ENCODE measurements at places on chromosomes 1 and 21. TPM values are rescaled to one million over a fixed set of nuclear protein-coding genes. Genes with fewer than 3 reads are reported as not detected.

The PLA2G4A gene
- total RNA-seq = 11.8 TPM

- DNase-seq = no peak
- H3K4me3 ChIP-seq = no peak overlapping the region
- no peaks in the 10 kb centered on the region for H3K27me3 ChIP-seq
- H3K27ac ChIP-seq = no peak overlapping the region
- peaks cover 2% of the 10 kb centered on the region for H3K4me1 ChIP-seq
Observed at GRCh38 chr1:115291741-115292140, 46.3 kb downstream of the NGF start.

GRCh38 chr21:43632373-43632905 lies 26.8 kb downstream of the HSF2BP start:
- H3K4me3 ChIP-seq = no peak overlapping the region
- no peak overlapping the region for H3K27ac ChIP-seq
- H3K27me3 ChIP-seq = no peaks in the 10 kb centered on the region

DNA sequence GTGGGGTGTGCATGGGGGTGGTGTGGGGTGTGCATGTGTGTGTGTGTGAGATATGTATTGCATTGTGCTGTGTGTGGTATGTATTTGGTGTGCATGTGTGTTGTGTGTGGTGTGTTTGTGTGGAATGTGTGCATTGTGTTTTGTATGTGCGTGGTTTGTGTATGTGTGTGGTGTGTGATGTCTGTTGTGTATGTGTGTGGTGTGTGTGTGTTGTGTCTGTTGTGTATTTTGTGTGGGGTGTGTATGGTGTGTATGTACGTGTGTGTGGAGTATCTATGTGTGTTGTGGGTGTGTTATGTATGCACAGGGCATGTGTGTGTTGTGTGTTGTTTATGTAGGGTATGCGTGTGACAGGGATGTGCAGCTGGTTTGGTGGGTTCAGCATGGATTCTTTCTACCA lies 67.8 kb upstream of the COG2 start:
- no peaks in the 10 kb centered on the region for H3K4me1 ChIP-seq
- no peak overlapping the region for H3K4me3 ChIP-seq
- no peak for DNase-seq
- no peaks in the 10 kb centered on the region for H3K27me3 ChIP-seq
- H3K27ac ChIP-seq = no peak overlapping the region

- H3K4me1 ChIP-seq = no peaks in the 10 kb centered on the region
- H3K4me3 ChIP-seq = no peak overlapping the region
- H3K36me3 ChIP-seq = no peaks in the 10 kb centered on the region
- no peak overlapping the region for H3K27ac ChIP-seq
Observed at GRCh38 chr1:107687849-107688753, 276.9 kb downstream of the VAV3 start.

- H3K4me1 ChIP-seq = no peaks in the 10 kb centered on the region
- H3K4me3 ChIP-seq = no peak overlapping the region
- no peak overlapping the region for H3K27ac ChIP-seq
- no peaks in the 10 kb centered on the region for H3K27me3 ChIP-seq
Observed at GRCh38 chr1:235391874-235392273, 24.6 kb downstream of the TBCE start.

DNA sequence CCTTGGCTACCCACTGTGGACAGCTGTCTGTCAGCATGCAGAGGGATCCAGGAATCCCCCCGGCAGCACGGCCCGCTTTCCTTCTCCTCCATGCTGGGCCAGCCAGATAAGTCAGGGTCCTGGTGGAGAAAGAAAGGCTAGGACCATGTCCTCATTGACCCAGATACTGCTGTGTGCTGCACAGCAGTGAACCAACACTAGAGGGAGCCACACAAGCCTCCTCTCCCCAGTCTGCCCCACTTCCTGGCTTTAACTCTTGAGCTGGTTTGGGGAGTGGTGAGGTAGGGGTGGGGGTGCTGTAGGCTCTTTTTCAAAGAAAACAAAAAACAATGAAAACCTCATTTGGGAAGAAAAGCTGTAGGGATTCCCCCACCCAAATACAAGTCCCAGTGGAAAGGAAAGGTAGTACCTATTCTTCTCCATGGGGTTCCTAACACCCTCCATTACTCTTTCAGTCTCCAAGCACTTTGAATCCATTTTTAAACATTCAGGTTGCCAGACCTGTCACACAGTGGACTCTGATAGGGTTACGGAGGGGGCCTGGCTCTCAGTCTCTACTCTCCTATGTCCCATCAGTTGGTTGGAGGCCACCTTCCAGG lies 84.9 kb upstream of the CD1D start:
- H3K36me3 ChIP-seq = peaks cover 14% of the 10 kb centered on the region
- no peak for DNase-seq
- H3K27me3 ChIP-seq = no peaks in the 10 kb centered on the region

DNA sequence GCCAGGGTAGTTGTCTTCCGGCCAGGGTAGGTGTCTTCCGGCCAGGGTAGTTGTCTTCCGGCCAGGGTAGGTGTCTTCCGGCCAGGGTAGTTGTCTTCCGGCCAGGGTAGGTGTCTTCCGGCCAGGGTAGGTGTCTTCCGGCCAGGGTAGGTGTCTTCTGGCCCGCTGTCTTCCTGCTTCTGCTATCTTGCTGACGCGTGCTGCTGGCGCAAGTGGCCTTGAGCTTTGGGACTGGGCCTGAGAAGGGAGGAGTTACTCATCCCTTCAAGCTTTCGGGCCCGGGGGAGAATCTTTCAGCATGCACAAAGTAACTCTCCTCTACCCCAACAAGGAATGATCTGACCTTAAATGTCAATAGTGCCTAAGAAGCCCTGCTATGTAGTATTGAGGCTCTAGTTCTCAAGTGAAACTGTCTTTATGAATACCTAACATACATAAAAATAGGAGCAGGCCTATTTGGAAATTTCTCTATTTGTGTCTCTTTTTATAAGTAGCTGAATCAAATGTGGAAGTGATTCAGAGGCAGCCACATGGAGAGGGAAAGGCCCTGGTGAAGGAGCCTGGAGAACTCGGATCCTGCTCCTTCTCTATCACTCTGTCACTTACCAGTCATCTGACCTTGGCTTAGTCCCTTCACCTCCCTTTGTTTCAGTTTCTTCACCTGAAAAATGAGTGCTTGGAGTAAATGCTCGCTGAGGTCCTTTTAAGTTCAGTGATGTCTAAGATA lies 65.6 kb downstream of the RGL1 start:
- DNase-seq = peak; percentile 88
- no peaks in the 10 kb centered on the region for H3K36me3 ChIP-seq
- H3K4me3 ChIP-seq = no peak overlapping the region
- H3K27me3 ChIP-seq = no peaks in the 10 kb centered on the region

- H3K27ac ChIP-seq = peak overlapping the region; percentile 16
- H3K4me3 ChIP-seq = no peak overlapping the region
- H3K27me3 ChIP-seq = no peaks in the 10 kb centered on the region
- H3K4me1 ChIP-seq = peaks cover 6% of the 10 kb centered on the region
- H3K36me3 ChIP-seq = no peaks in the 10 kb centered on the region
Observed at GRCh38 chr1:9397997-9398526, 105.4 kb downstream of the SPSB1 start.

DNA sequence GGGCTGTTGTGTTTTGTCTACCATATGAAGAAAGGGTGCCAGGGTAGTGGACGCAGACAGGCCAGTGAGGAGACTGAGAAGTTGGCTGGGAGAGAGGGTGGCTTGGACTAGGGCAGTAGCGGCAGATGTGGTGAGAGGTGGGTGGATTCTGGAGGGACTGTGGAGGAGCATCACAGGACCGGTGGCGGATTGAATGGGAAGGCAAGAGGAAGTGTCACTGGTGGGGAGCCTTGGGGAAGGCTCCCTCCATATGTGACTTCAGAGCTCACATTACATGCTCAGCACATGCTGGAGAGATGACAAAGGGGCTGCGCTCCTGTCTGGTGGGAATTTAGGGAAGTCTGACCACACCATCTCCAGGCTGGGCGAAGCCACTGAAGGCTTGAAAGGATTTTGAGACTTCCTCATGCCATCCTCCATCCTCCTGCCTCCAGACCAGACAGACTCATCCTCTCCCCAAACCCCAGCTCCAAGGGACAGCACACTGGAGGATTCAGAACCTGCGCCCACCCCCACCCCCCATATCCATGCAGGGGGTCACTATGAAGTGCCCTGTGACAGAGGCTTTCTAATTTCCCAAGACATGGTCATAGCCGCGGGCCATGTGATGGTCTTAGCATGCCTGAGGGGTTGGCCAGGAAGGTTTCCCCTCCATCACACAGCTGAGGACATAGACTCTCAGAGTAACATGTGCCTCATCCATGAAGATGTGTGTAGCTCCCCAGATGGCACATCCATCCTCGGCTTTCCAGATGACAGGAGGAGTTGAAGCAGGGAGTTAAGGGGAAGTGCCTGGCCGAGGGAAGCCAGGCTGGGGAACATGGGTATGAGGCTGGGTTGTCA lies 138.8 kb upstream of the WNT4 start:
- H3K4me1 ChIP-seq = no peaks in the 10 kb centered on the region
- no peaks in the 10 kb centered on the region for H3K36me3 ChIP-seq
- no peak overlapping the region for H3K4me3 ChIP-seq
- no peak overlapping the region for H3K27ac ChIP-seq
- DNase-seq = no peak

DNA sequence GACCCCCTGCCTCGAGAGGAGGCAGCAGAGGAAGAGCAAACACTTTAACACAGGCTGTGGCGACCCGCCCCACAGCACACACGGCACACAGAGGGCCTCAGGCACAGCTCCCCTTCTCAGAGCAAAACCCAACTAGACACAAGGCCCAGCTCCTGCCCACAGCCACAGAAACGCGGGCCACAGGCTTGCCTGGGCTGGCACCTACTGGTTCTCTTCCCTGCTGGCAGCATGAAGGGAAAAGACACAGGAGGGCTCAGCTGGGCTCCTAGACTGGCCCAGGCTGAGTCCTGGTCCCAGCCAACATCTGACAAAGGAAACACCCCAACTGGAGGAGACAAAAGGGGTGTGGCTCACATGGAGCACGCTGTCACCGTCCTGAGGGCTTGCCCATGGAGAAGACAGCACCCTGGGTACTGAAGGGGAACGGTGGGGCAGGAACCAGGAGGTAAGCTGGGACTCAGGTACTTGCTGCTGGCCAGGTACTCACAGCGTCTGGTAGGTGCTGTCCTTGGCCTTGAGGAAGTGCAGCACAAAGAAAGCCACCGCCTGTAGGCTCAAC lies 3.5 kb downstream of the CD164L2 start:
- H3K4me3 ChIP-seq = no peak overlapping the region
- no peak for DNase-seq
- H3K36me3 ChIP-seq = no peaks in the 10 kb centered on the region
- no peak overlapping the region for H3K27ac ChIP-seq
